Activated CD4-positive, alpha-beta T cell treated with anti-CD3 and anti-CD28 coated beads, Interleukin-2, amount 50 U/mL, for 16 hours (primary cell): ENCODE measurements at places on chromosomes 2 and 18.

GRCh38 chr2:2536416-2537056, 205.5 kb upstream of the MYT1L start:
- no peak for DNase-seq

DNA sequence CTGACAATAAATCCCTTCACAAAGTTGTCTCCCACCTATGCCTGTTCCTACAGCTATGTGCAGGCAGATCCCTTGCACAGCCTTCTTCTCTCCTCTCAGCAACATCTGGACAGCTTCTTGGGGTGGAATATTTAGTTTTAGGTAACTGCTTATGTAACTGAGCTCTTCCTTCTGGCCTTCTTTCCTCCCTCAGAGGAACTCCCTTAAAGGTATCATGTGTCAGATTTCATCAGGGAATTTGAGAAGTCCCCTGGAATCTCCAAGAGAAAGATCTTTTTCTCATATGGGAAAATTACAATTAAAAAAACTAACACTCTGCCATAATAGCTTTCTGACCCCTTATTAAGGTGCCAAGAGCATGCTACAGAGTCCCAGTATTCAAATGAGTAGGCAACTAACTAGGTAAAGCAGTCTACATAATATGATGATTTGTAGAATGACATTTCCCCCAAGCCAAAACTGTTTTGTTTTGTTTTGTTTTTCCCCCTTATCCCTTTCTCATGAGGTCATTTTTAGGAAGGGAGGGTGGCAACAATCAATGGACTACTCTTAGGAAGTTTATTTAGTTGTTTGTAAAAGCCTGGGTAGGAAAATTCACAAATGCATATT, 2.4 kb downstream of the TMEM200C start:
- no peak for DNase-seq

DNA sequence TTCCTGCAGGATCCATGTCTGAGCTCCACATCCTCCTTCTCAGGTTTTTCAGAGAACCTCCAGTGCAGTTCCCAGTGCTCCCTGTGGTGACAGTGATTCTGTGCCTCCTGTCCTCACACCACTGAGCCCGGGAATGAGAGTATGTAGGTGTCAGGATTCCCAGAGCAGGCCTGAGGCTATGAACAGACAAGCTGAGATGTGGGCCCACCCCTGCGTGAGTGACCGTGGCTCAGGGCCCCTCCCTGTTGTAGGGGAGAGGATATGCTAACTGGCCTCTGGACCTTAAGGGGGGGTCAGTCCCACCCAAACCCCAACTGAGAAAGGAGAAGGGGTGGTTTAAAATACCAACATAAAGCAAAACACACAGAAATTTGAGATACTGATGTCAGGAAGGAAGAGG, 104.8 kb upstream of the RAB12 start:
- DNase-seq: no peak

GRCh38 chr2:232629129-232629475, 4.3 kb upstream of the EFHD1 start:
- no peak for DNase-seq

GRCh38 chr2:48979691-48980090, 174.6 kb downstream of the FSHR start:
- no peak for DNase-seq

DNA sequence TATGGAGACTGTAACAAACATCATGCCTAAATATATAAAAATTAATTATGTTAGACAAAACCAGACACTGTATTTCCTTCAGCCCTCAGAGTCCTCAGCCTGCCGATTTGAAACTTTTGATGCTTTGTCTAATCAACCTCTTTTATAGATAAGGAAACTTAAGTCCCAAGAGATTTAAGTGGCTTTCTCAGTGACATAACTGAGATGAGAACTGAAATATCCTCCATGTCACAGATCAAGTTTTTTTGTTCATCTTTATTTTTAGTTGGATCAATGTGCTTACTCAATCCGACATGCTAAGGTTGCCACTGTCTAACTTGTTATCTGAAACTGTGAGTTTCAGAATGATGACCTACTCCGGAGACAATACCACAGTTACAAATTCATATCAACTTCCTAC, 72.3 kb downstream of the BARD1 start:
- peak; percentile 79 for DNase-seq

GRCh38 chr2:120005834-120006521, 6.9 kb upstream of the EPB41L5 start:
- no peak for DNase-seq

- DNase-seq: no peak
Measured at GRCh38 chr2:112591413-112591812, 7.0 kb downstream of the CHCHD5 start.

GRCh38 chr2:151872463-151872862, 44.2 kb upstream of the ARL5A start:
- no peak for DNase-seq

DNA sequence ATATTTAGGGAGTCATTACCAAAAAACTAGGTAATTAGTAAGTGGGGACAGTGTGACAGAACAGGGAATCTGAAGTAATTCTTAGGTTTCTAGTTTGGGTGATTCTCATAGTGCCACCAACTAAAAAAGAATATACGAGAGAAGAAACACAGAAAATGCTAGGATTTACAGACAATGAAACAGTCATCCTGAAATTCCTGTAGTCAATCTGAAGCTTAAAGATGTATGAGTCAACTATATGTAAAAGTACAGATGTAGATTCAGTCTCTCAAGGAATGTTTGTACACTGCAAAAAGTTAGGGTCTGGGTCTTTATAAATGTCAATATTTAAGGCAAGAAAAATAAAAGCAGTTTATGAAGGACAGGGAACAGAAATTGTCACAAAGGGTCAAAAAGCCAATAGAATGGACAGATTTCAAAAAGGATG, 107.0 kb downstream of the STRN start:
- DNase-seq: peak; percentile 29

DNA sequence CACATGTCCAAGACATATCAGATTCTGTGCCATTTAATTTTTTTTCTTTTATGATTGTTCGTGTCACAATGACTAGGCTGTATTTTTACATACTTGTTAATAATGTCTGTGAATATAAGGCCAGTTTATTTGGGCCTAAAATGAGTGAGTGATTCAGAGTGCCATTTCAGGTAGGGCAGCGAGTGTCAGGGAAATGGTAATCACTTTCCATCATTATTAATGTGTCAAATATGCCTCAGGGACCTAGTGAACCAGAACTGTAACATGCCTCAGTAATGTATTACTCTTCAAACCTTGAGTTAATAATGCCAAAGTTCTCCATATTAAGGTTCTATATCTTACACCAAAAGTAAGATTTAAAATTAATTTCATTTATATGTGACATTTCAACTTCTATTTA, 8.6 kb downstream of the FAM171B start:
- DNase-seq: no peak

DNA sequence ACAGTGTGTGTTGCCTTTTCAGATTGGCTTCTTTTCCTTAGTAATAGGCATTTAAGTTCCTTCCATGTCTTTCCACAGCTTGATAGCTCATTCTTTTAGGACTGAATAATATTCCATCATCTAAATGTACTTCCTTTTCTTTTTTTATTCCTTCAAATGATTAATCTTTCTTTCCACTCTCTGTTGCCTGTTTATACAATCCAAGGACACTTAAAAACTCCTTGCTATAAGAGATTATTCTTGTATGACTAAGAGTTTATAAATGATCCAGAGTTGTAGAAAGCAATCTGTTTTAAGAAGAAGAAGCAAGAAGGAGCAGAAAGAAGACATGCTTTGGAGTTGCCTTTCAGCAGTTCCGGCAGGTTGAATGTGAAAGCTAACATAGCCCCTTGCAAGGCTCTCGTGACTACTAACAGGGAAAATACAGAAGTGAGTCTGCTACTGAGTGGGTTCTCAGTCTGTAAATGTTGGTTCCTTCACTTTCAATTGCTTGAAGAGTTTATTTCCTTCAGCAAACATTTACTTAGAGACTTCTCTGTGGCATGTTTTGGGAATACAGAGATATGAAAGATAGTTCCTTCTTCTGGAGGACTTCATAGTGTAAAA, 123.0 kb downstream of the PMAIP1 start:
- no peak for DNase-seq

- DNase-seq: no peak
Measured at GRCh38 chr2:181234487-181234891, 222.7 kb upstream of the ITGA4 start.
